ENCODE measurements at places on chromosomes 16 and 17.
A peak's percentile ranks its signal among the peaks of the same experiment; 100 is the strongest.

DNA sequence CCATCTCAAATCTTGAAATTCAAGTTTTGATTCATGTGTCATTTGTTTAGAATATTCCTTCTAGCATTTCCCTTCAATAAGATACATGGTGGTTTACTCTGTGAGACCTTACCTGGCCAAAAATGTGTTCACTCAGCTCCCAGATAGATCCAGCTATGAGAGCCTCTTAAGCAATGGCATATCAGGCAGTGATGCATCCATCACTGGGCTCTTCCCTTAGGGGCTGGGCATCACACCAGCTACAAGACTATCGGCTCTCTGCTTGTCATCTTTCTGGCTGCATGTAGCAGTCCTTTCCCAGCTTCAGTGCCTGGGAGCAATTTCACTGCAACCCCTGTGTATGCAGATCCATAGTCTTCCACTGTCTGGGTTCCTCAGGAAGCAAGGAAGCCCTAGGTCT lies 40.6 kb downstream of the GOSR1 start:
- no peak for DNase-seq

DNA sequence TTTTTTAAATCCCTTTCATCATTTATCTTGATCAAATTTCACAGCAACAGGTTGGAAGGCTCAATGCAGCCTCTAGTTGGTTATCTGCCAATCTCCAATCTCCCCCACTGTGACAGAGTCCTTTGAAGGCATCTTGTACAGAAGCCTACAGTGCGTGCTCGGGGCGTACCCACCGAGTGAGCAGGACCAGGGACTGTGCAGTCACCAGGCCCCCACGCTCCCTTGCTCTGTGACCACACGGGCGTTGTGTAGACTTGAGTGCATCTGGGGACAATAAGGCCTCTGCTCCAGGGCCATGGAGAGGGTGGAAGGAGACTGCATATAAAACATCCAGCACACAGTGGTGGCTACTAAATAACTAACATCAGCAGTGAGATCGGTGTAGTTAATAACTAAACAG lies 63.4 kb downstream of the GTF3C1 start:
- no peak for DNase-seq

- no peak for DNase-seq
These were observed 11.4 kb upstream of the CENPV start for GRCh38 chr17:16364625-16365024.

DNA sequence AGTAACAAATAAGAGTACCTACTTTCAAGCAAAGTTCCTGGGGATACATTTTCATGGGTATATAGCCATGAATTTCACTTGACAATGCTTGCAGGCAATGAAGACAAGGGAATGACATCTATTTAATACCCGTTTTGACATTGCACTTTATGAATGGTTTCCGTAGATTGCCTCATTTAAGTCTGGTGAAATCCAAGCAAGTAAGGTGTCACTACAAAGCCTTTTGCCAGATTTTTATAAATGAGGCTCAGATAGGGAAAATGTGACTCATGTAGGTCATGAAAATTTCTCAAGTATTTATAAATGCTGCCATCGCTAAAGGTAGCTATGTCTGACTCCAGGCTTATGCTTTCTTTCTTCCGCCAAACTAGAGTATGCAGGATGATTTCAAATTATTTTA lies 644.3 kb downstream of the CDH8 start:
- DNase-seq: no peak

DNA sequence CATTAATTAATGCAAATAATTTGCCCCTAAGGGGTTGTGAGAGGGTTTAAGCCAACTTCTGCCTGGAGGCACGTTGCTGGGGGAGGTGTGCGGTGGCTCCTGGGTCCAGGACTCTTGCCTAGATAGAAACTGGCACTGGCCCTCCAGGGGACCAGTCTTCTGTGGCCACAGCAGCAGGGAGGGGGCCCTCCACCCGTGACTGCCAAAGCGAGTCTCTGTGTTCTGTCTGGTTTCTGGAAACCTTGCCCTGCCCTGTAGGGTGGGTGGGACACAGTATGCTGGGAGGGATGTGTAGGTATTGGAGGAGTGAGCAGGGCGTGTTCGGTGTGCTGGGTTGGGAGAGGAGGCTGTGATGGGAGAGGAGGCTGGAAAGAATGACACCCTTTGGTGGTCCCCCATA lies 78.8 kb downstream of the TBC1D16 start:
- no peak for DNase-seq

DNA sequence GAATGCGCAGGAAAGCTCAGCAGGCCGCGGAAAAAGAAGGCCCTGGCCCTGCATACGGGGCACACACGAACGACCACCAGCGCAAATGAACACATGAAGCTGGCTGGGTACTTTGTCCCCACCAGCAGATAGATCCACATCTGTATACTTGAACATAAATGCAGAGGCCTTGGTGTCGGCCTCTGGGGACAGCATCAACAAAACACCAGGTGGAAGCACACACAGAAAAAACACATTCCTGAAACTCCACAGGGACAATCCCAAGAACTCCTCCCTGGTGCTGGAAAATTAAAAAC lies 606 bp upstream of the ZBTB4 start:
- no peak for DNase-seq

- DNase-seq: no peak
These were observed 5.8 kb downstream of the GPT2 start for GRCh38 chr16:46889942-46890300.

- peak; percentile 56 for DNase-seq
These were observed 3.7 kb upstream of the LYZL6 start for GRCh38 chr17:35947156-35947585.

GRCh38 chr16:46688101-46688653 lies 801 bp downstream of the VPS35 start:
- no peak for DNase-seq

GRCh38 chr17:50498021-50498874 lies 10.0 kb upstream of the MYCBPAP start:
- no peak for DNase-seq

DNA sequence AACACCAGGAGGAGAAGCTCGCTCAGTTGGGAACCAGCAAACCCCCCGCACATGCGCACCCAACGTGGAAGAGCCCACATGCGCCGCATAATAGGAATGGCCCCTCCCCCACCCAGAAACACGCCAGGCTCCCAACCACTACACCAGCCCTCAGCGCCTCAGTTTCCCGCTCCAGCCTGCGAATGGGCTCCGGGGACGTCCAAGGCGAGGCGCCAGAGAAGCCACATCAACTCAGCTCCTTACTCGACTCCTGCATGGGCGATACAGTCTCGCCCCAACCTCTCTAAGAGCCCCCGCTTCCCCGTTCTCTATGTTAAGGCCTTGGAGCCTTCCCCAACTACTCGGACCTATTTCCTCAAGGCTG lies 504 bp downstream of the SRSF1 start:
- DNase-seq: no peak

- DNase-seq: no peak
These were observed 233.4 kb upstream of the HS3ST3A1 start for GRCh38 chr17:13835151-13835550.

Data from bone marrow (tissue), 2 donors.